Naive B cell (primary cell): ENCODE measurements at places on chromosomes 7 and 10.

DNA sequence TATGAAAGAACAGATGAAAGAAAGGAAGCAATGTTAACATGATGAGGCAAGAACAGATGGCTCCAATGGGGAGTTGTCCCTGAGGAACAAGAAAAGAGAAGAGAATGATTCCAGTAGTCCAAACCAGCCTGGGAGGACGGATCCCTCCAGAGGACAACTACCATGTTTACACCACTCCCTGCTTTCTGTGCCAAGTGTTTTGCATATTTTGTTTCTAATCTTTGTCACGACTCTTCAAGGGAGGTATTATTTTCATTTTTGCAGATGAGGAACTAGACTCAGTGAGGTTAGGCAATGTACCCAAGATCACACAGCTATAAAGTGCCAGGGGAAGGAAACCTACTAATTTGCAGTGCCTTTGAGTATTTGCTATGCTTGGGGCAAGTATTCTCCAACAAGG, 116.2 kb downstream of the PARP12 start:
- no peak for DNase-seq

GRCh38 chr10:79173582-79174262, 105.0 kb downstream of the ZMIZ1 start:
- DNase-seq: no peak

- DNase-seq: no peak
These were observed 49.1 kb downstream of the SYPL1 start for GRCh38 chr7:106063024-106063423.

DNA sequence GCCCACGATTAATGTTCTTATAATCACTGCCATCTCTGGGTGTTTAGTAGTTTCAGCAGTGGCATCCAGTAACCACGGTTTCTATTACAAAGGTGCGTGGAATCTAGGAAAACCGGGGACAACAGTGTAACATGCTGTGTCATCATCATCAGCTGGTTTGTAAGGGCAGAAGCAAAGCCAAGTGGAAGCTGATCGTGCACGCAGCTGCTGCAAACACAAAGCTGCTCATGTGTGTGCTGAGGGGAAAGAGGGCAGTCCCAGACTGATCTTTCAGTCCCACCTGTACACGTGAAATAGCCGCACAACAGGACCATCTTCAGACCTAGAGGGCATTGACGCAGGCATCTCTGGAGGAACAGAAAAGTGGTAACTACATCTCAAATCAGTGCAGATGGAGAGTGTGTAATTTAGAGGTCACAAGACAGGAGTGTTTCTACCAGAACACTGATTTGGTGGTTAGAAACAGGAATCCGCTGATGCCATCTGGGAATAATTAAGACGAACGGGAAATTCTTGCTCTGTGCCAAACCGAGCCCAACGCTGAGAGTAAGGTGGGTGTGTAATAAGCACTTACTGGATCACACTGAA, 13.4 kb downstream of the ANKRD16 start:
- DNase-seq: no peak

DNA sequence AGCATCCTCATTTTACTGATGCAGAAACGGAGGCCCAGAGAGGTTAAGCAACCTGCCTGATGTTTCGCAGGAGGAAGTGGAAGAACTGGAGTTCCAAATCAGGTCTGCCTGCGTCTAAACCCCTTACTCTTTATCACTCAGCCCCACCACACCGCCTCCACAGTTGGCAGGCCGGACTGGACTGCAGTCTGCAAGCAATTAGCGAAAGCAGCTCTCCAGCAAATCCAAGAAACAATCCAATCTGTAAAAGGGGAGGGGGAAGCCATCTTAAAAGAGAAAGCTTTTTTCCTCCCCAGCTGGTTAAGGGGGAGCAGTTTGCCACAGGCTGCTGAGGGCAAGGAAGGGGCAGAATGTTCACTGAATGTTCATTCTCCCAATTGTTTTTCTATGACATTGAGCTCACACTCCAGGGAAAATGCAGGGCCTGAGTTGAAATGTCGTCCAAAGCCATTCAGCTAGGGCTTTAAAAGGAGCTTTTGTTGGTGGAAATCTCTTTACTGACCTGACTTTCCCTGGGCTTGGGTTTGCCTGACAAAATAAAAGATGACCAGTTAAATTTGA, 350.1 kb downstream of the RNLS start:
- DNase-seq: no peak

- DNase-seq: no peak
These were observed 256.2 kb downstream of the LHFPL3 start for GRCh38 chr7:104584620-104585019.

DNA sequence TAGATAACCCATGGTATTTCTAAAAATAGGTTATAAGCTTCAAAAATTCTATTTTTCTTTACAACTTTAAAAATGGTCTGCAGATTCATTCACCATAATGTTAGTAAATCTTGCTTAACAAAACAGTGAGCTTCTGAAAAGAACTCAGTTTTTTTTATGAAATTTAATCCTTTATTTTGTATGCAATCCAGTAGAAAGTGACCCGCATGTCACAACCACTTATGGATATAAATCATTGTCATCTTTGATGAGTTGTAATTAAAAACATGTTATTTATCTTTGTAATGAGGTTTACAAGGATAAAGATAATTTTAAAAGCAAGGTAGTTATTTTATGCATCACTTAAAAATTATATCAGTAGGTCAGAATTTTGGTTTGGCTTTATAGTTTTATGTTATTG, 173.5 kb upstream of the SEMA3A start:
- no peak for DNase-seq

GRCh38 chr10:3782451-3783315, 2.3 kb downstream of the KLF6 start:
- peak; percentile 68 for DNase-seq

DNA sequence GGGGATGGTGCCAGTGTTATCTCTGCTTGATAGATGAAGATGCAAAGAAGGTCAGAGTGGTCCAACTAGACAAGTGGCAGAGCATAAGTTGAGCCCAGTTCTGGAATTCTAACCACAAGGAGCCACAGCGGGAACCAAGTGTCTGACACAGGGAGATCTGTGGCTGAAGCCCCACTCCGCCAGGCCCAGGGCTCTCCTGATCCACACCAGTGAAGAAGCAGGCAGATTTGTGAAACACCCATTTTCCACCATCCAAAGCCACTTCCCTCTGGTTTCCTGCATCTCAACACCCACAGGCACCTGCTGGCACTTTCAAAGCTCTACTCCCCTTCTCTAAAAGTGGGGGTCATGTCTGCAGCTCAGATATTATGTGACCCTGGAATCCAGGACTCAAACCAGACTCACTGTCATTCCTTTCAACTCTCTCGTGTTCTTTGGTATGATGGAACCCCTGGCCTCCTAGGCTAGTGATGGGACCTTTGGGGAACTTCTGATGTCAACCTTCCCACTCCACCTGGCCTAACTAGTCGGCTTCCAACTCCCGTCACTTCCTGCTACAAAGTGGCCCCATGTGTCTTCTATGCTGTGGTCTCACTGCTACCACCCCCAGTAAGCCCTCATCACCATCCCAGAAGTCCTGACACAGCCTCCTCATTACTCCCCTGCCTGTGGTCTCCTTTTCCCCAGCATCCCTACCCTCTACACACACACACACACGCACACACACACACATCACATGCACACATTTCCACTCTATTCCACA, 177.6 kb downstream of the GRID1 start:
- no peak for DNase-seq

- DNase-seq: peak; percentile 63
These were observed 27.1 kb downstream of the LRRC20 start for GRCh38 chr10:70355051-70356021.

DNA sequence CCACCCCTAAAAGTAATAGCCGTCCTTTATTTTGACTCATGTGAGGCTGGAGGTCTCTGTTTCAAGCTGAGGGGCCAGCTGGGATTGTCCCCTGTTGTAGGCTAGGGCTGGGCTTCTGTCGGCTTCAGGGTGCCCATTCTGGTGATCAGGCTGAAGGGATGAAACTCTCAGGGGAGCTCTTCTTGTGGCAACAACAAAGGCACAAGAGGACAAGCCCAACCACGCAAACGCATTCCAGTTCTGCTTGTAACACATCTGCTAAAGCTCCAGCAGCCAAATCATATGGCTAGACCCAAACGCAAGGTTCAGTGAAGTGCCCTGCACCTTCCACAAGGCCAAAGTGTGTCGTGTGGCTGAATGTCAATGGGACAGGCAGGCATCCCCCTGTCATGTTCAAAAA, 405.7 kb downstream of the INHBA start:
- DNase-seq: no peak

DNA sequence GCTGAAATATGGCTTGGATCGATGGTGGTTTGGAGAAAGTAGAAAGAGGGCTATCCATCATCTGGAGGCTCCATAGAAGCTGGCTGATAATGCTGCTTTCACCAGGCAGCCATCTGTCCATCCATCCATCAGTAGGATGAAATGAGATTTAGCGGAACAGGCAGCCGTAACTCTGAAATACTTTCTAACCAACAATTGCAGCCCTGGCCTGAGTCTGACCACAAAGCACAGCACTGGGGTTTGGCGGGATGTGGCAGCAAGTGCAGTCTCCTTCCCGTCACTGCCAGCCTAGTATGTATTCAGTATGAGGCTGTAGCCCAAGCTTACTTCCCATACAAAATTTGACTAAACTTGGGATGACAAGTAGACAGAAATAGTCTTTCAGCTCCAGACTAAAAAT, 38.0 kb downstream of the R3HCC1L start:
- DNase-seq: no peak

DNA sequence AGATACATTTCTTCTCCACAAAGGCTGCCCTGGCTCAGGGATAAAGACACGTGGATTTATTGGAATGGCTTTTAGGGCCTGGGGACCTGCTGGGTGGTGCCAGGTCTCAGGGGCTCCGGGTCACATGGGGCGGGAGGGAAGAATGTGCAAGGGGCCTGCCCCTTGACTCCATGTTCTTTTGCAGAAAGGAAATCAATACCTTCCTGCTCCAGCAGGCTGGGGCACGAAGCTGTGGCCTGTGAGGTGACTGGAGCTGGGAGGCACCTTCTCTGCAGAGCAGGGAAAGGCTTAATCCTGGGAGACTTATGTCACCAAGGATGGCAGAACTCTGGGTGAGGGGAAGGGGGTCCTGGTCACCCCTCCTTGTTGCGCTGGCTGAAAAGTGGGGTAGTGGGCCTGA, 42.3 kb upstream of the GNA12 start:
- no peak for DNase-seq

DNA sequence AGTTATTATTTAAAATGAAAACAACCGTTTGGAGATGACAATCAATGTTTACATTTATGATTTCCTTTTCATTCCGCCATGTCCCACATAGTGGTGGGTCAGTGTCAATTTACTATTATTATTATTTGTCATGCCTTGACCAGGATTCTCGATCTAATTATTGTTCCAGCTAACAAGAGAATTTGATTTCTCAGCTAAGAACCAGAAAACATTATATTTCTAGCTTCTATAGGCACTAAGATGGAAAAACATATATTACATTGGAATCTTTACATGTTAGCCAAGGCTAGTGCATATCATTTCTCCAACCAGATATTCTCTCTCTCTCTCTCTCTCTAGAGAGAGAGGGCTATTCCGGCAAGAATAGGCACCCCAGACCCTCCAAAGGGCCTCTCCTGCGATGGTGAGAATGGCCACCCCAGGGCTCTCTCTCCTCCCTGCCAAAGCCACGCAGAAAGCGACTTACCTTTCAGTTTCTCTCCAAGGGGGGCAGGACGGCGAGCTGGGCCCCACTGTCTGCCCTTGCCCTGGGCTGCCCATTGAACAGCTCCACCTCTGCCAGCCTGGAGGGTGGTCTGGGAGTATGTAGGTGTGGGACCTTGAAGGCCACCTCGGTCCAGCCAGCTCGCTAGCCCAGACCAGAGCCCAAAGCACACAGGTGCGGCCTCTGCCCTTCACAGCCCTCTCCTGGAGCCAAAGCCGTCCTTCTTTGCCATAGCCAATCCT, 2.4 kb downstream of the HOXA3 start:
- no peak for DNase-seq

- DNase-seq: no peak
These were observed 8.8 kb upstream of the STEAP4 start for GRCh38 chr7:88315522-88315921.

DNA sequence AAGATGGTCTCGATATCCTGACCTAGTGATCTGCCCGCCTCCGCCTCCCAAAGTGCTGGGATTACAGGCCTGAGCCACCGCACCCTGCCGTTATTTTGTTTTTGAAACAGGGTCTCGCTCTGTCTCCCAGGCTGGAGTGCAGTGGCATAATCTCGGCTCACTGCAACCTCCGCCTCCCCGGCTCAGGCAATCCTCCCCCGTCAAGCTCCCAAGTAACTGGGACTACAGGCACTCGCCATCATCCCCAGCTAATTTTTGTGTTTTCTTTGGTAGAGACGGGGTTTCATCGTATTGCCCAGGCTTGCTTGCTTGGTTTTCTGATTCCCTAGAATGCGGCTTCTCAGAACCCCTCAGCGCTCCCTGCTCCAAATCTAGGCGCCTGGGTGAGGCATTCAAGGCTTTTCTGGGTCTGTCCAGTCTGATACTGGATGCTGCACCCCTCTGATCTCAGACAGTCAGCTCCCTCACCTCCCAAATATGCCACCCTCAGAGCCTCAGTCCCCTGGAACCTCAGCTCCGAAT, 1.3 kb downstream of the TFR2 start:
- DNase-seq: no peak

DNA sequence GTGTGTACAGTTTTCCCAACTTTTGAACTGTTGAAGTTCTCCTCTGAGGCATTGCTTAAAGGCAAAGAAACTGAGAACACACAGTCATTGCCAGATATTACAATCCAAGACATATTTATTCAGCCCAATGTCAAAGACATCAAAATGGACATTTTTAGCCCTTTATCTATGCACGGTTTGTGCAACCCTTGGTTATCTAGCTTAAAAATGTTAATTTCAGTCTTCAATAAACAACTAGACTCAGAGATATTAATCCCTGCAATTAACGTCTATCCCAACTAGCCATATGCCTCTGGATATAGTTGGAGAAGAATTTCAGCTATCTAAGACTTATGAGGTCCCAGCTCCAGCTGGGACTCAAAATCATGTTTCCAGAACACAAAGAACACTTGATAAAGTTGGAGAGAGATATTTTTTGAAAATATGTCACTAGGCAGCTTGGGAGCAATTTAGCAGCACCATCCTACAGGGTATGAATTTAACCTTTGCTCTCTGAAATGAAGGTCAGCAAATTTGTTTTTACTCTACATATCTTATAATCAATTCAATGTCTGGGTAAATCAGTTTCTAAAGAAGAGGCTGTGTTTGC, 357.0 kb downstream of the RNLS start:
- DNase-seq: no peak

- DNase-seq: no peak
These were observed 115.7 kb upstream of the CACNA2D1 start for GRCh38 chr7:82559193-82559805.

GRCh38 chr7:43750016-43750887, 8.2 kb upstream of the BLVRA start:
- DNase-seq: no peak

DNA sequence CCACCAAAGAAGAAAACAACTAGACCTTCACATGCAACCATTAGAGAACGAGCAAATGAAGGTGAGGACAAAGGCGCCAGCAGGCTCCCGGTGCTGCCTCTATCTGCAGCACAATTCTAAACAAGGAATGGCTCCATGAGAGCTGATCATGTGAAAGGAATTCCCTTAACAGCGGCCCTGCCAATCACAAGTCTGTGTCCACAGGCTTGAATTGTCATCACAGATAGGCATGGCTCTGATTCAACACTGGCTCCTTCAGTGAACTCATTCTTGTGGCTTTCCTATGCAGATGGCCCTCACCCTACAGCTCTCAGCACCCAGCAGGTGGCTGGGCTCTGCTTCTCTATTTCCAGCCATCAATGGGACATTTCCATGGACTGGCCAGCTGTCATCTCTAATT, 36.2 kb downstream of the LAMB1 start:
- no peak for DNase-seq
